ENCODE measurements at places on chromosomes 3 and 15. TPM values are rescaled to one million over a fixed set of nuclear protein-coding genes. Genes with fewer than 3 reads are reported as not detected.

Gene FYCO1
- total RNA-seq, result 82.2 TPM

Gene HES1
- total RNA-seq, result 0.17 TPM

Gene CIB2
- total RNA-seq, result 3.1 TPM

Gene IL17RE
- total RNA-seq, result 0.99 TPM

Gene KBTBD13
- not detected for total RNA-seq

Gene SKOR1
- total RNA-seq, result 0.17 TPM

Gene NOX5
- total RNA-seq, result 0.33 TPM

Gene ISL2
- 0.26 TPM for total RNA-seq

Gene DGKG
- 4.8 TPM for total RNA-seq

Gene PSMD2
- 345 TPM for total RNA-seq

Gene ISY1
- 34.8 TPM for total RNA-seq

Gene CNOT10
- 28.8 TPM for total RNA-seq

Gene BAHD1
- 4.4 TPM for total RNA-seq

Gene IGSF11
- total RNA-seq, result 0.26 TPM

Gene HDC
- total RNA-seq, result not detected

Gene LINGO1
- total RNA-seq, result not detected

Gene TMEM45A
- total RNA-seq, result 26.4 TPM

Gene ZNF148
- total RNA-seq, result 41.3 TPM

Gene GOLGA8O
- total RNA-seq, result 0.99 TPM

Gene CSTA
- total RNA-seq, result 7.9 TPM

Gene GABRG3
- not detected for total RNA-seq

Gene GTF2A2
- total RNA-seq, result 44.7 TPM

Gene CASR
- total RNA-seq, result not detected

Gene CADM2
- total RNA-seq, result under 0.01 TPM

Gene DBR1
- total RNA-seq, result 19.7 TPM

Gene ACY1
- total RNA-seq, result 36.0 TPM

Gene MKRN3
- total RNA-seq, result under 0.01 TPM

Gene MINAR1
- total RNA-seq, result 0.33 TPM

Gene GPR149
- not detected for total RNA-seq

Gene LSMEM2
- total RNA-seq, result not detected

Gene CCR1
- 1.3 TPM for total RNA-seq

Gene ALDH1L1
- not detected for total RNA-seq

Gene REC114
- not detected for total RNA-seq

Gene P4HTM
- 33.4 TPM for total RNA-seq

Gene SNX33
- total RNA-seq, result 19.5 TPM

Gene UBA5
- 30.0 TPM for total RNA-seq

Gene LRRC34
- 1.8 TPM for total RNA-seq

Gene RBMS3
- total RNA-seq, result 58.6 TPM

Gene SLC22A14
- total RNA-seq, result 0.17 TPM

Gene KNG1
- not detected for total RNA-seq

Gene PLSCR2
- total RNA-seq, result not detected

Gene GOLGA8J
- not detected for total RNA-seq

Gene ATOSA
- total RNA-seq, result 16.4 TPM

Gene PLCB2
- total RNA-seq, result under 0.01 TPM

Gene ISG20
- 3.0 TPM for total RNA-seq

Gene ROPN1B
- total RNA-seq, result not detected

Gene CHAC1
- total RNA-seq, result 33.1 TPM

Gene MAP6D1
- 0.51 TPM for total RNA-seq

Gene KCNAB1
- 0.33 TPM for total RNA-seq

Gene A4GNT
- not detected for total RNA-seq

Gene IL17RD
- 2.1 TPM for total RNA-seq
